ENCODE measurements at places on chromosomes 7 and 10.

DNA sequence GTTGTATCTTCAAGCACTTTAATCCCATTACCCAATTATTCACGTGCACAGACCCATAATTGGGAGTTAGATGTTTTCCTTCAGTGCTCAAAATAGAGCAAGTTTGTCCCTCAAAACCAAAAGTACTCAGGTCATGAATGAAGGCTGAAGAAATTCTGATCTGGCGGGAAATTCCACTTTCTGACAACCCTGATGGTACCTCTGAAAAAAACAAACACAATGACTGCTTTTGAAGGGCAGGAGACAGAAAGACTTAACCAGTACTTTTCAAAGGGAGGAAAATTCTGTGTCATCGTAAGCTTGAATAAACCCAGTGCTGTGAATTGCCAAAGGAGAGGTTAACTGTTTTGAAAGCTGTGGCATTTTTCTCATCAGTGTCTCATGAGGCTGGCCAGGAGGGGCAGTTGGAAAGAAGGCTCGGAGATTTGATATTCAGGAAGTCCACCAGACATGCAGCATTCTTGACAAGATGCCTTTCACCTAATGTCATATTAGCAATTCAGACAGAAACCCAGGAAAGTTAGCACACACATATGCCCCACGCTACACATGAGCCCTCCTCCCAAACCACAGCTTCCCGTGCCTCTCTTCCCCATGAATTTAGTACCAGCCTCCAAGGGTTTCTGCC lies 347.0 kb downstream of the KCNMA1 start:
- DNase-seq, result no peak

DNA sequence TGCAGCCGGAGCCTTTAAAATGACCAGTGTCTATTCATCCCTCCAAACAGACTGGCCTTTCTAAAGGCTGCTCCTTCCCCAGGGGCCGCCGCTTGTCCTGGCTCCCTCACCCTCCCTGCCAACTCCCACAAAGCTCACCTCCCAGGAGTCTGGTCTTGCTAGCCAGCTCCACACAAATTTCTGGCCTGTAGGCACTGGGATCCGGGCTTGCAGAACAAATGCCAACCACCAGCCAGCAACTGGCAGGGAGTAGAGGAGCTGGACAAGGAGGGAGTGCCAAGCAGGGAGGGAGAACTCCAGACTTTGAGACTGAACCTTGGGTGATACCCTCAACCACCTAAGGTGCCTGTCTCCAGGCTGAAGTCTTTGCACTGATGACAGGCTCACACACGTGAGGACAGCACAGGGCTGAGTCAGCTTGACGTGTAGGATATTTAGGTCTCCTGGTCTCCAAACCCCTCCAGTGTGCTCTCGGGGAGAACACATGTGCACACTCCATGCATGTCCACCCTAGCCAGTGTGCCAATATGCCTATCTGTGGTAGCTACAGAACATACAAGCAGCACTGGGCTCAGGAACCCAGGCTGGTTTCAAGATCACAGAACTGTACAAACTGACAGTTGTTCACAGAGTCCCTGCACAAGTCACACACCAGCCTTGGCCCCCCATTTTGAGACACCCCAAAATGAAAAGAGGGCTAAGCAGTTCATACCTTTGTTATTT lies 6.0 kb downstream of the PAX2 start:
- no peak for DNase-seq

DNA sequence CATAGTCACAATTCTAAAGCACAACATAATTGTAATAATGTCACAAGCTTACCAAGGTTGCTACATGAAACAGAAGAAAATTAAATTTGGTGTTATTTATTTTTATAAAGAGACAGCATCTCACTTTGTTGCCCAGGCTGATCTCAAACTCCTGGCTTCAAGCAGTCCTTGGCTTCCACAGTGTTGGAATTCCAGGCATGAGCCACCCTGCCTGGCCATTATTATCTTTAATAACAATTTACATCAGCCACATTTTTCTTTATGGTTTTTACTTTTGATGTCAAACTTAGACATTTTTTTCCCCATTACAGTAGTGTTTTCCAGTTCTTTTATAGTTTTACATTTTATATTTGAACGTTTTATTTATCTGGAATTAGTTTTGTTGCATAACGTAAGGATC lies 46.7 kb downstream of the BMPR1A start:
- DNase-seq, result no peak

DNA sequence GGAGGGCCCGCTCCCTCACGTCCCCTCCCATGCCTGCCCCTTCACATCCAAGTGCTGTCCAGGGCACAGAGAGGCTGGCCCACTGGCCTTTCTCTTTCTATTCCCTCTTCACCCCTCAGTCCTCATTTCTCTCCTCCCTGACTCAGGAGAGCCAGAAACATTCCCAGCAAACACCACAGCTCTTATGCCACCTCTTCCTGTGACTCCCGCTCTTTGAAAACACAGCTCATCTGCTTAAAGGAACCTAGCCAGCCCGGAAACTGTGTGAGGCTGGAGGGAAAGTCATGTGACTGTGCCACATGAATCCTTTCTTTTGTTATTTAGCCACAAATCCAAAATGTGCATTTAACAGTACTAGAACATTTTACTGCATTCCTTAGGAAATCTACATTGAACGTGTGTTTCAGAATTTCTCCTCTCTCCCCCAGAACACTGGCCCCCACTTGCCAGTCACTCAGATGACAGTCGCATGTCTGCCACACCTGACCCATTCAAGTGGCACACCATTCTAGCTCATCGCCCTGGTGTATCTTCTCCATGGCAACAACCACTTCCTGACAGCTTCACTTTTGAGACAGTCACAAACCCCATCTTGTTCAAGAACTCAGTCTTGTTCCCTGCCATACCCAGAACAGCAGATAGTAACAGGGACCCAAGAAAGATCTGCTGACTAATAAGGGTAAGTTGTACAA lies 42.8 kb downstream of the GRB10 start:
- DNase-seq, result peak; percentile 35

DNA sequence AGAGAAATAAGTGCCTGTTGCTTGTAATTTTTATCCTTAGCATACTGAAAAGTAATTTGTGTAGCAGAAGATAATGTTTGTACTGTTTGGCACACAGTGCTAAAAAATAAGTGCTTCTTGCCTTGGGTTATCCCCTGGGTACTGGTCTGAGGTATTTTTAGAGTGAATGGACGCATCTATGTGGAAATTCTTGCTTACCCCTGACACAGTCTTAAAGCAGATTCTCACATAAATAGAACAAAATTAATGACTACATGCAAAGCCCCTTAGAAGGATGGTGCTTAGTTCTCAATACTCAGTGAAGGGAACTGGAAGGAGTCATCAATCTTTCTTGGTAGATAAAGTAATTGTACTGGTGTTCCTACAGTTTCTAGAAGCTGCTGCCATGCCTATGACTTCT lies 548.6 kb downstream of the ARL4A start:
- DNase-seq, result no peak

DNA sequence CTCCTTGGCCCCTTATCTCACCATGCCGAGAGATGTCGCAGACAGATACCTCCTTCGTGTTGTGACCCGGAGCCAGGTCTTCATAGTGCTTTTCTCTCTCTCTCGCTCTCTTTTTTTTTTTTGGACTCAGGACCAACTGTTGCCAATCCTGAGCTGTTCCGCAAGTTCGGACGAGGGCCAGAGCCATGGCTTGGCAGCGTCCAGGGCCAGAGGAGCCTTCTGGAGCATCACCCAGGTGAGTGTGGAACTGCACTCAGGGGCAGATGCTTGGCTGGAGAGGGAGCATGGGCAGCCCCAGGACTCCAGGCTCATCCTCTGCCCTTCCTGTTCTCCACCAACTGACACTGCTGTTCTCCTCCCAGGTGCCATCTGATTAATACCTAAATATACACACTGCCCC lies 7.8 kb downstream of the ZNF862 start:
- DNase-seq, result no peak

DNA sequence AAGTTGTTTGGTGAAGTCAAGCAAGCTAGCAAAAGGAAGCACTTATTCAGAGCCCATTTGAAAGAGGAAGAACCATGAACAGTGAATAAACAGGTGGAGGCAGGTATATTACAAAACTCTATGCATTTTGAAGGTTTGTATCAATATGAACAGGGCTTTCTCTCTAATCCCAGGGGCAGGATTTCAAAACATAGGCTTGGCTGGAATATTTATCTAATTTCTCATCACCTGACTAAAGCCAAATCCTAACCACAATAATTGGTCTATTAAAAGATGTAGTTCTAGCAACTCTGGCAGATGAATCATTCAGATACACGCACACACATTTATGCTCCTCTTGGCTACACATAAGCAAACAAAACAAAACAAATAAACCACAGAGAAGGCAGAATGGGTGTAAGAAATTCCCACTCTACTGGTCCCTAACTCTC lies 554.4 kb downstream of the INHBA start:
- DNase-seq, result no peak

DNA sequence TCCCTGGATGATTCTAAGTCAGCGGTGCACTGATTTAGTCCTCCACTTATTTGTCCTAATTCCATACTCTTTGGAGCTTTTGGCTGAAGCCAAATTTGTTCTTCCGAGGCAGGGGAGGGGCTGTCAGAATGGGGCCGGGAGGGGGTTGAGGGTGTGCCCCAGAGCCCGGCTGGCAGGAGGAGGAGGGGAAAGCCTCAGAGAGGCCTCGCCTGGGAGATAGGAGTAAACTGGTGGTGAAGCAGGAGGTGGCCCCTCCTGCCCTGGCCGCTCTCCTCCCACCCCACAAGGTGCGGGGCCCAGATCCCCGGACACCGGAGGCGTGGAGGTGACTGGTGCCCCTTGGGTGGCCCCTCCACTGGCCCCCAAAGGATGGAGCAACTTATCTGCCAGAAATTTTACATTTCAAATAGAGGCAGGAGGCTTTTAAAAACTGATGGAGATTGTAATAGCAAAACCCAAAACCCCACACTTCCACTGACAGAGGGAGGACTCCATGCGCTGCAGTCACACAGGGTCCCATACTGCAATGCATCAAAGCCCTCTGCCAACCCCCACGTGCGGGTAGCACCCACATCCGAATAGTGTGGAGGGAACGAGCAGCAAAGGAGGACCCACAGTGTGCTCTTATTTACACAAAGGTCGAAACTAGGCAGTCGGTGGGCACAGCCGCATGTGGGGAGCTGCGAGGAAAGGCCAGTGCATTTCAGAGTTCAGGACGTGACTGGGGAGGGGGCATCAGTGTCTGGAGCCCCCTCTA lies 61.9 kb downstream of the CAMK2B start:
- DNase-seq, result no peak

GRCh38 chr7:30348083-30348560 lies 63.7 kb downstream of the ZNRF2 start:
- DNase-seq, result peak; percentile 32

- peak; percentile 49 for DNase-seq
Measured at GRCh38 chr10:70903262-70903921, 15.0 kb upstream of the PCBD1 start.

- DNase-seq, result no peak
Measured at GRCh38 chr7:155361947-155362346, 64.3 kb downstream of the INSIG1 start.

DNA sequence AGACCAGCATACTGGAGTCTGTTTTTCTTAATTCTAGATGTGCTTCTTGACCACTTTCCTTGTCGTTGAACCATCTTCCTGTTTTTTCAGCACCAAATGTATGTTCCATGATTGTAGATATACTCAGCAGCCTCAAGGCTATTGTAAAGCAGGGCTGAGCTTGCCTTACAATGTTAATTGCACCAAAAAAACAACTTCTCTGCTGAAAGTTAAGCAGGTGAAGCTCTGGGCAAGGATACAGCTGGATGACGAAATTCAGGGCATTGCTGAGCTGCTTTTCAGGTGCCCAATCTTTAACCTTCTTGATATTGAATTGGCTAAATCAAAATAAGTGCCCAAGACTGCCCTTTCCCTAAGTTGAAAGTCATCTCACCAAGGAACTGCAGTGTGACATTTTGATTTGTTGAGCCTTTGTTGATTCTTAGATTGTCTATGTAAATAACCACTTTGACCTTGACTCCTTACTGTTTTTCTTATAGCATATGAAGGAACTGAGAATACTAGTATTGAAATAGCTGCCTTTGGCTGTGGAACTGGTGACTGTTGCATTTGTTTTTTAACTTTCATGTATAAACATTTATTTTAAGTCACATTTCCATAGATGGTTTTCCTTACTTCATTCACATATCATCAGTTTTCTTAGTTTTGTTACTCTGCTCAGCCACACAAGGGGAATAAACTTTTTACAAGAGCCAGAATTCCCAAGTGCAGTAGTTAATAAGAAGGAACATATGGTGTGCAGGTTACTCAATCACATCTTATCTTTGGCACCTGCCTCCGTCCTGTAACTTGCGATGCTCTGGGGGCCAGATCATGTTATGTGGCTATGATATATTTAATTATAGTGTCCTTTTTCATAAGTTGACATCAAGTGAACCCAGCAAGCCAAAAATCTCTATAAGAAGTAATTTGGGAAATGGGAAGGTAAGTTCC lies 3.1 kb downstream of the AHCYL2 start:
- DNase-seq, result no peak

DNA sequence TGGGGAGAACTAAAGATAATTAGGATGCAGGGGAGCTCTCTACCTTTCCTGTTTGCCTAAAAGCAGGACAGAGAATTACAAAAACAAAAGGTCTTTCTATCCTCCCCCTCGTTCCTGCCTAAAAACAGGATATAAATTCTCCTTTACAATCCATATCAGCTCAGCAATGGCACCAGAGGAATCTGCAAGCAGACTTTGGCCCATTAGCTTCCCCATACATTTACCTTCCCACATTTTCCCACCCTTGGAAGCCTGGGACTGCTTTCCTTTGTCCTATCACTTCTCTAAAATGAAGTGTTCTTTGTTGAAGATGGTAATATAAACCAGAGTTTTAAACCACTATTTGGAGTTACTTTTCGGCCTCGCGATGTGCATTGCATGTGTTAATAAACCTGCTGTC lies 15.5 kb downstream of the SHTN1 start:
- no peak for DNase-seq

DNA sequence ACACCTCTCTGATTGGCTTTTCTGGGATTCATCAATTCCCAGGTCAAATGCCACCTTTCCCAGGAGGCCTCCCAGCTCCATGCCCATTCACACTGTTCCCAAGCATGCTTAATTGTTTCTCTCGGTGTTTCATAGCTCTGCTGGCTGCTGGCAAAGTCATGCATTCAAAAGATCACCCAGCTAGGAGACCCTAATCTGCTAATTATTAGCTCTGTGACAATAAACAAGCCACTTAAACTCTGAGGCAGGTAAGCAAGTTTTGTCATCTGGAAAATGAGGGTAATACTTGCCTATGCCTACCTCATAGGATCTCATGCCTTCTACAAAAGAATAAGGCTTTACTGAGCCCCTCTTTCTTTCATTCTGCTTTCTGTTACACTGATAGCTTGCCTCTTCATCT lies 828 bp upstream of the KEL start:
- DNase-seq, result no peak

GRCh38 chr7:111414374-111414773 lies 147.9 kb downstream of the IMMP2L start:
- no peak for DNase-seq

GRCh38 chr7:158774952-158775351 lies 54.4 kb downstream of the ESYT2 start:
- no peak for DNase-seq

All from stimulated activated naive CD8-positive, alpha-beta T cell treated with anti-CD3 and anti-CD28 coated beads, Interleukin-15, Interleukin-2, amounts not matched to agents 100 U/mL and 50 U/mL, for 24 hours (primary cell).